Activated CD4-positive, alpha-beta T cell treated with anti-CD3 and anti-CD28 coated beads for 36 hours (primary cell): ENCODE measurements at places on chromosomes 3 and 15.

- DNase-seq: no peak
- H3K36me3 ChIP-seq: no peaks in the 10 kb centered on the region
- peaks cover 4% of the 10 kb centered on the region for H3K4me1 ChIP-seq
- H3K27ac ChIP-seq: no peak overlapping the region
- H3K27me3 ChIP-seq: no peaks in the 10 kb centered on the region
- H3K4me3 ChIP-seq: no peak overlapping the region
These were observed 64.2 kb upstream of the PYGO1 start for GRCh38 chr15:55652359-55652758.

DNA sequence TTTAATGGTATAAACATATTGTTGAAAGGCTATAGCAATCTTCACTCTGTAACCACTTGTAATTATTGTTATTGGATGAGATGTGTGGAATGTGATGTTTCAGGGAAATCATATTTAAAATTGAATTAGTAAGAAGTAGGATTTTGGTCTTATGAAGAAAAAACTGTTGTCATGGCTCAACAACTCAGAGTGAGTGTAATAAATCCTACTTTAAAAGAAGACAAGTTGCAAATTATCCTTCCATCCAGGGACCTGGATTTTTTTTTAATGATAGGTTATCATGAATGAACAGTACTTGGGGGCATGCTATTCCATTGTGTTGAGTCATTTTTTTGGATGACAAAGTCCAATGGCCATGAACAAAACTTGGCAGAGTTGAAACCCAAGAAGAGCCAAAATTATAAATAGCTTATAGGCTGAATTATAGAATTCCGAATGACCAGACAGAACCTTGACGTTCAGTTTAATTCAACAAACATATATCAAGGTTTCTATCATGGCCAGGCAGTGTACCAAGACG lies 625.5 kb upstream of the ZNF717 start:
- H3K27me3 ChIP-seq: no peaks in the 10 kb centered on the region
- H3K4me3 ChIP-seq: no peak overlapping the region
- DNase-seq: no peak

DNA sequence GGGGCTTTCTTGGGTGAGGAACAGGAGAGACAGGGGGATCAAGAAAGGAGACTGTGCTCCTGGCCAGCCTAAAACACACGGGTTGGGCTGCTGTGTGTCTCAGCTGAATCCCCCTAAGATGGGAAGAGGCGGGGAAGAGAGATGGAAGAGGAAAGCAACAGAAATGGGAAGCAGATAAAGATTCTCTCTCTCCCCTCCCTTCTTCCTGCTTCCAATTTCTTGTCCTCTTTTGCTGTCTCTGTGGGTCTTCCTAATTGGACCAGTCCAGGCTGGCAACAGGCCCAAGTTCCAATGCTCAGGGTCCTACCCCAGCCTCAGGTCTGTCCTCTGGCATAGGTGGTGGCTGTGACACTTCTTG lies 7.1 kb downstream of the ISLR2 start:
- H3K4me3 ChIP-seq: no peak overlapping the region
- peaks cover 60% of the 10 kb centered on the region for H3K27me3 ChIP-seq
- no peak for DNase-seq
- H3K27ac ChIP-seq: no peak overlapping the region

DNA sequence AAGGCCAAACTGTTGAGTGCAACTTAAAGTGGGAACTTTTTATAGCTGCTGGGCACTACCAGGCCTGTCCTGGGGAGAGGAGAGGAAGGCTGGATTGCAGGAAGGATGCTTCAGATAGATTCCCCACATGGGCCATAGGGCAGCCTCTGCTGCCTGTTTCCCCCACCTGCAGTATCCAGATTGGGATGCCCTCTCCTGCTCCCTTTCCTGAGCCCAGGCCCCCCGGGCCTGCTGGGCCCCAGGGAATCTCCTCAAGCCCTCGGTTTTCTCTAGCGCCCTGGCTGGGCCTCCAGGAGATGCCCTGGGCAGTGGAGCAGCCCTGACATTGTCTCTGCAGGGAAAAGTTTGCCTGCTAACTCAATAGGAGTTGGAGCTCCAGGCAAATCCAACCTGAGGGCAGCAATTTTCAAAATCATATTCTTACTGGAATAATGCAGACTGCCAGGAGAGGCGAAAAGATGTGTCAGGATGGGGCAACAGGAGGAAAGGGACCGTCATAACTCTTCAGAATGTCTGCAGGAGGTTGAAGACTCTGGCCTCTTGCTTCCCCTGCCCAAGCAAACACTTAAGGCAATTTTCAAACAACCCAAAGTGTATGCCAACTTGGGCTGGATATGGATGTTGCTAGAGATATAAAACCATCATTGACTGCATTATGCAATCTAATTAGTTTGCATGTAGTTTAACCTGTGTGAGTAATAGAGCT lies 4.4 kb downstream of the NR2F2 start:
- no peak for DNase-seq
- H3K4me1 ChIP-seq: peaks cover 19% of the 10 kb centered on the region
- H3K27ac ChIP-seq: no peak overlapping the region
- H3K27me3 ChIP-seq: peaks cover 68% of the 10 kb centered on the region
- H3K4me3 ChIP-seq: no peak overlapping the region
- H3K36me3 ChIP-seq: peaks cover 7% of the 10 kb centered on the region

DNA sequence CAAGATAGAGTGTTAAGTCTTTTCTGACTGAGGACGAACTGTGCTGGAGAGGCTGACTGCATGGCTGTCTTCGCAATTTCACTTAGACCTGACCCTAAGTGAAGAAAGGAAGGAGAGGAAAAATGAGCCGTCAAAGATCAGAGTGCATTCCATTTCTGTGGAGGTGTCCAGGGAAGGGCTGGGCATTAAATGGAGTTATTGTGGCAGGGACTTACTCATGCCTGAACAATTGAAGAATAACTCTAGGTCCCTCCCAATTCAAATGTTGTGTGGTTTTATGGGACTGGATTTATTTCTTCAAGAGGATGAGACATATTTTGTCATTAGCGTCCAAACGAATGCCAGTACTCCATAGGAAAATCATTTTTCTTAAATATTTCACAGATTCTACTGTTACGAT lies 187.3 kb upstream of the CFAP20DC start:
- H3K4me3 ChIP-seq: no peak overlapping the region
- H3K27me3 ChIP-seq: peaks cover 9% of the 10 kb centered on the region
- peaks cover 17% of the 10 kb centered on the region for H3K4me1 ChIP-seq
- DNase-seq: no peak

DNA sequence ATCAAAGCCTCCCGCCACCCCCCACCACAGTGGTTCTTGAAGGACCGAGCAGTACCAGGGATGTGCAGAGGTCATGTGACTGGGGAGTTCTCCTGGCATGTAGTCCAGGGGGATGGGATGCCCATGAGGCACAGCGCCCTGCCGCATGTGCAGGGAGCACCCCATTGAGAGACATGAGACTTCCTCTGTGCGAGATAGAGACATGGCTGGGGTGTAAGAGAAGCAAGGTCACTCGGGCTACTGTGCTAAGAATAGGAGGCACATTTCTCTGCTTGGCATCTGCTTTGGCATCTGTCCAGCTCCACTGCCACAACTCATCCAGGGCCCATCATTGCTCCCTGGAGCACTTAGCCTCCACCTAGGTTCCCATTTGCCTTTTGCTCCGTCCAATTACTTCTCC lies 2.4 kb upstream of the CYP1A1 start:
- peaks cover 14% of the 10 kb centered on the region for H3K27me3 ChIP-seq
- DNase-seq: no peak
- H3K27ac ChIP-seq: no peak overlapping the region
- no peaks in the 10 kb centered on the region for H3K36me3 ChIP-seq
- peaks cover 13% of the 10 kb centered on the region for H3K4me1 ChIP-seq
- no peak overlapping the region for H3K4me3 ChIP-seq

- no peaks in the 10 kb centered on the region for H3K27me3 ChIP-seq
- no peak overlapping the region for H3K27ac ChIP-seq
- H3K36me3 ChIP-seq: peaks cover 35% of the 10 kb centered on the region
- H3K4me3 ChIP-seq: no peak overlapping the region
- DNase-seq: no peak
These were observed 87.2 kb downstream of the DNAJC13 start for GRCh38 chr3:132504375-132504933.

DNA sequence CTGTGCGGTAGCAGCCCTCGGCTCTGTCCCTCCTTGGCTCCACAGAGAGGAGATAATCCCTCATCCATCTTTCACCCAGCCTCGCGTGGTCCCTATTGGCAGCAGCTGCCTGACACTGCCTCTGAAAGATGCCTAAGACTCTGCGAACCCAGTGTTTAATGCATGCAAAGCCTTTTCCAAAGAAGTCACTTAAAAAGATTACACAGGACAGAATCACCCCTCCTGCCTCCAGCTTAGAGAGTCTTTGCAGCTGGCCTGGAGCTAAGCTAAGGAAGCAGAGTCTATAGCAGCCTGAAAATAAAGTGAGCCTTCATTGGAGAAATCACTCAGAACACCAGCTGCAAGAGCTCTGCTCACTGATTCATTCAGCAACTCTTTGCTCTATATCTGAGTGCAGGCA lies 247.2 kb downstream of the SHQ1 start:
- peaks cover 3% of the 10 kb centered on the region for H3K27me3 ChIP-seq
- no peak for DNase-seq
- H3K36me3 ChIP-seq: no peaks in the 10 kb centered on the region
- H3K4me1 ChIP-seq: no peaks in the 10 kb centered on the region
- H3K4me3 ChIP-seq: no peak overlapping the region

DNA sequence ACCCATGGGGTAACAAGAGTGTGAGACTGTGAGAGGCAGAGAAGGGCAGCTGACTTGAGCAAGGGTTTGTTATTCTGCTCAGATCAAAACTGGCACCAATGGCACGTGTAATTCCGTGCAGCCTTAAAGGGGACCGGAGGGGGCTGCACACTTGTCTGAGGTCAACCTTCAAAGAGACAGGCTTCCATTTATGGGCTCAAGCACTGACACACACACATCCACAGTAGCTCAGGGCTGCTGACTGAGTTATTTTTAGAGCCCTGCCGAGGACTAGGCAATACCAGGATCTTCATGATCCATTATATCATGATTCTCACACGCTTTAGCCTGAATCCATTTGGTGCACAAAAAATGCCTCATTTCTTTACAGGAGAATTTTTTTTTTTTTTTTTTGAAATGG lies 20.6 kb upstream of the SPTBN5 start:
- H3K4me1 ChIP-seq: peaks cover 7% of the 10 kb centered on the region
- DNase-seq: no peak
- no peaks in the 10 kb centered on the region for H3K27me3 ChIP-seq
- H3K4me3 ChIP-seq: no peak overlapping the region

DNA sequence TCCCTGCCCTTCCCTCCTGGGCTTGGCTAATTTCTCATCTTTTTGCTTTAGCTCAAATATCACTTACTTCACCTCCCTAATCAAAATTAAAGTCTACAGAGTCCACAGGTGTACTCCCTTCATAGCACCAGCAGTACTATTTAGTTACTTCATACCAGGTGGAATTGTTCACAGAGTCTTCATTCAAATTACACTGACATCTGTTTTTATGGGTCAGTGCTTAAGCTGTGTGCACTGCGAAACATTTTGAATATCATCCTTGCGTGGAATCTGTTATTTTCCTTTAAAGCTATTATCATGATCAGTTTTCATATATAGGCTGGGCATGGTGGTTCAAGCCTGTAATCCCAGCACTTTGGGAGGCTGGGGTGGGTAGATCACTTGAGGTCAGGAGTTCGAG lies 2.7 kb upstream of the SERF2 start:
- no peak for DNase-seq
- no peaks in the 10 kb centered on the region for H3K27me3 ChIP-seq
- H3K27ac ChIP-seq: no peak overlapping the region
- peaks cover 19% of the 10 kb centered on the region for H3K4me1 ChIP-seq

- H3K4me3 ChIP-seq: no peak overlapping the region
- H3K27me3 ChIP-seq: no peaks in the 10 kb centered on the region
- no peak overlapping the region for H3K27ac ChIP-seq
- H3K36me3 ChIP-seq: no peaks in the 10 kb centered on the region
- no peak for DNase-seq
These were observed 120.4 kb downstream of the ZIC1 start for GRCh38 chr3:147529551-147529950.

- no peaks in the 10 kb centered on the region for H3K36me3 ChIP-seq
- H3K4me1 ChIP-seq: no peaks in the 10 kb centered on the region
- no peak overlapping the region for H3K27ac ChIP-seq
- no peak overlapping the region for H3K4me3 ChIP-seq
- peaks cover 2% of the 10 kb centered on the region for H3K27me3 ChIP-seq
- no peak for DNase-seq
These were observed 870.3 kb downstream of the NAALADL2 start for GRCh38 chr3:175729466-175729865.

DNA sequence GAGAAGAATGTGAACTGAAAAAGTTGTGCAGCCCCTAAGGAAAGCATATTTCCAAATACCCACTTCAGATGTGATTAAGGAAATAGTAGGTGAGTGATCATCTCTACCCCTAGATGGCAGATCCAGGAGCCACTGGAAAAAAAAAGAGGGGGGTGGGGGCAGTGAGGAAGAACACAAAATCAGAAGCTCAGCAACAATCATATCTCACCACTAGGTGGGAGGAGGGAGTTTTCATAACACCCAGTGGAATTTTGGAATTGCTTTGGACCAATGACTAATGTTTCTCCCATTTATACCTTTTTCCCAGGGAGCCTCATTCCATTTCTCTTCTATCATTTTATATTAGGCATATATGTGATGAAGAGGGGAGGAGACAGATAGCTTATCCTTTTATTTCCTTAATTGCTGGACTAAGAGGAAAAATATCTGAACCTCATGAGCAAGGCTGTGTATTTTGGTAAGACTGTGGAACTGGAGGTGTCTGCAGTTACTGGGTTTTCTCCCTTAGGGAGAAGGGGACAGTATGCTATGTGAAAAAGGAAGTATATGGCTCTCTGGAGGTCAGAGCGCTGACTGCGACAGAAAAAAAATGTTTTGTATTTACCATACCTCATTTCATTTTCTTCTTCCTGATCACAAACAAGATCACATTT lies 363.4 kb downstream of the GAP43 start:
- no peak overlapping the region for H3K4me3 ChIP-seq
- H3K36me3 ChIP-seq: no peaks in the 10 kb centered on the region
- no peaks in the 10 kb centered on the region for H3K4me1 ChIP-seq
- H3K27me3 ChIP-seq: peaks cover 4% of the 10 kb centered on the region
- DNase-seq: no peak

- no peak for DNase-seq
- no peaks in the 10 kb centered on the region for H3K36me3 ChIP-seq
- H3K27ac ChIP-seq: no peak overlapping the region
- H3K27me3 ChIP-seq: peaks cover 24% of the 10 kb centered on the region
- no peak overlapping the region for H3K4me3 ChIP-seq
- H3K4me1 ChIP-seq: peaks cover 13% of the 10 kb centered on the region
These were observed 86.4 kb downstream of the NSMCE3 start for GRCh38 chr15:29183071-29183831.

- peak overlapping the region; percentile 82 for H3K27ac ChIP-seq
- no peak for DNase-seq
- H3K4me3 ChIP-seq: no peak overlapping the region
- H3K36me3 ChIP-seq: peaks cover 93% of the 10 kb centered on the region
- no peaks in the 10 kb centered on the region for H3K27me3 ChIP-seq
These were observed 43.3 kb downstream of the TGFBR2 start for GRCh38 chr3:30649572-30650318.

DNA sequence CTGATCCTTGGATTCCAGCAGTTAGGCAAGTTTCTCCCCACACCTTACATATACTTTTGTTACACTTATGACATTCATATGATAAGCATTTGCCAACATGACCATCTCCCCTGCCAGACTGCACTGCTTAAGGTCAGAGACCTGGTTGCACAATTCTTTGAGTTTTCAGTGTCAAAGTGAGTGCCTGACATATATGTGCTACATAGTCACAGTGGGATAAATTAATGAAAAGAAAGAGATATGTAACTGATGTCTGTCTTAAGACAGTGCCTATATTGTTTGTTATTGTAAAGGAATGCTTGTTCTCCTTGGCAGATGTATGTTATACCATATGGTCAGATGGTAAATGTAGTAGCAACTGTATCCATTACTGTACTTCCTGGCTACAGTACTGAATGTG lies 3.5 kb upstream of the DCUN1D1 start:
- H3K27me3 ChIP-seq: no peaks in the 10 kb centered on the region
- H3K4me1 ChIP-seq: peaks cover 5% of the 10 kb centered on the region
- H3K4me3 ChIP-seq: no peak overlapping the region
- no peak overlapping the region for H3K27ac ChIP-seq
